Liver (tissue), 10 donors: ENCODE measurements at places on chromosomes 12 and 14. TPM values are rescaled to one million over a fixed set of nuclear protein-coding genes. Genes with fewer than 3 reads are reported as not detected.

The ART4 gene
- 40.7 TPM for total RNA-seq

GRCh38 chr12:63400718-63401117 lies 249.7 kb upstream of the AVPR1A start:
- H3K27me3 ChIP-seq = no peaks in the 10 kb centered on the region
- no peak overlapping the region for H3K27ac ChIP-seq
- no peaks in the 10 kb centered on the region for H3K4me1 ChIP-seq
- no peak for DNase-seq

The SLC25A3 gene
- total RNA-seq = 400 TPM

- no peaks in the 10 kb centered on the region for H3K27me3 ChIP-seq
- DNase-seq = no peak
- no peak overlapping the region for H3K4me3 ChIP-seq
- no peaks in the 10 kb centered on the region for H3K36me3 ChIP-seq
- no peak overlapping the region for H3K27ac ChIP-seq
Measured at GRCh38 chr12:116798719-116799118, 60.6 kb downstream of the RNFT2 start.

- DNase-seq = no peak
- no peak overlapping the region for H3K4me3 ChIP-seq
- H3K27me3 ChIP-seq = no peaks in the 10 kb centered on the region
- no peak overlapping the region for H3K27ac ChIP-seq
Measured at GRCh38 chr12:131920902-131921840, 7.9 kb upstream of the PUS1 start.

GRCh38 chr12:64740646-64741045 lies 18.6 kb downstream of the GNS start:
- no peaks in the 10 kb centered on the region for H3K27me3 ChIP-seq
- H3K36me3 ChIP-seq = peaks cover 53% of the 10 kb centered on the region
- no peak for DNase-seq
- H3K4me1 ChIP-seq = no peaks in the 10 kb centered on the region
- H3K4me3 ChIP-seq = no peak overlapping the region

- peaks cover 4% of the 10 kb centered on the region for H3K36me3 ChIP-seq
- H3K4me3 ChIP-seq = no peak overlapping the region
- H3K4me1 ChIP-seq = no peaks in the 10 kb centered on the region
- no peak overlapping the region for H3K27ac ChIP-seq
Measured at GRCh38 chr12:63792338-63792737, 12.6 kb downstream of the RXYLT1 start.

The ANKRD33 gene
- total RNA-seq = not detected

The GPRC5D gene
- total RNA-seq = 0.17 TPM

GRCh38 chr12:114141921-114142564 lies 175.9 kb upstream of the RBM19 start:
- H3K4me3 ChIP-seq = no peak overlapping the region
- DNase-seq = no peak
- no peaks in the 10 kb centered on the region for H3K4me1 ChIP-seq
- H3K27me3 ChIP-seq = no peaks in the 10 kb centered on the region
- no peak overlapping the region for H3K27ac ChIP-seq
